ENCODE measurements at places on chromosomes 1 and 21.

DNA sequence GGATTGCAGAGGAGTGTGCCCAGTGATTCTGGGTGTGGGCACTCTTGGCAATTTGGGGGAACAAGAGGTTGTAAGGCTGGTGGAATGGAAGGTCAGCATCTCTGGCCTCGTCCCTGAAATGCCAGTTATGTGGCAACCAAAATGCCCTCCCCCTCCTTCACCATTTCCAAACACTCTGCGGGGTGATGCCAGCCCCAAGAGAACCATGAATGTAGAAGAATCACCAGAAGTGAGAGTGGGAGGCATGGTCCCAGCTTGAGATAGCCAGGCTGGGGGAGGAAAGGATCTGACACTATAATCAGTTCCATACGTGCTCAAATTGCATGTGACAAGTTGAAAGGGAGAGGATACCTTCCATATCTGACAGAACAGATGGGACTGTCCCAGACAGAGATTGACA lies 88.7 kb upstream of the EDN2 start:
- DNase-seq: no peak

- no peak for DNase-seq
Observed at GRCh38 chr1:110879758-110880606, 7.0 kb downstream of the CD53 start.

DNA sequence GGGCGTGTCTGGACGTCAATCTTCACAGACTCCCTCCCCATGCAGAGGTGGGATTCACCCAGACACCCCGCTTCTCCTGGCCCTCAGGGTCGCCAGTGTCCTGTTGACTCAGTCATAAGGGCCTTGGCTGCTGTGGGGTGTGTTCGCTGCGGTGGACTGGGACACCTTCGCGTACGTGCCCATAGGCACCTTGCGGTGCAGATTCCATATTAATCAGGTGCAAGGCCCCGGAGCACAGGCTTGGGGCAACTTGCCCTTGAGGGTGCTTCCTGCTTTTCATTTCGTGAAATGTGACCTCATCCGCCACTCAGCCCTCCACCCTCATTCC lies 398 bp upstream of the SLC30A10 start:
- DNase-seq: no peak

GRCh38 chr1:1889847-1890505 lies 911 bp downstream of the GNB1 start:
- peak; percentile 46 for DNase-seq

DNA sequence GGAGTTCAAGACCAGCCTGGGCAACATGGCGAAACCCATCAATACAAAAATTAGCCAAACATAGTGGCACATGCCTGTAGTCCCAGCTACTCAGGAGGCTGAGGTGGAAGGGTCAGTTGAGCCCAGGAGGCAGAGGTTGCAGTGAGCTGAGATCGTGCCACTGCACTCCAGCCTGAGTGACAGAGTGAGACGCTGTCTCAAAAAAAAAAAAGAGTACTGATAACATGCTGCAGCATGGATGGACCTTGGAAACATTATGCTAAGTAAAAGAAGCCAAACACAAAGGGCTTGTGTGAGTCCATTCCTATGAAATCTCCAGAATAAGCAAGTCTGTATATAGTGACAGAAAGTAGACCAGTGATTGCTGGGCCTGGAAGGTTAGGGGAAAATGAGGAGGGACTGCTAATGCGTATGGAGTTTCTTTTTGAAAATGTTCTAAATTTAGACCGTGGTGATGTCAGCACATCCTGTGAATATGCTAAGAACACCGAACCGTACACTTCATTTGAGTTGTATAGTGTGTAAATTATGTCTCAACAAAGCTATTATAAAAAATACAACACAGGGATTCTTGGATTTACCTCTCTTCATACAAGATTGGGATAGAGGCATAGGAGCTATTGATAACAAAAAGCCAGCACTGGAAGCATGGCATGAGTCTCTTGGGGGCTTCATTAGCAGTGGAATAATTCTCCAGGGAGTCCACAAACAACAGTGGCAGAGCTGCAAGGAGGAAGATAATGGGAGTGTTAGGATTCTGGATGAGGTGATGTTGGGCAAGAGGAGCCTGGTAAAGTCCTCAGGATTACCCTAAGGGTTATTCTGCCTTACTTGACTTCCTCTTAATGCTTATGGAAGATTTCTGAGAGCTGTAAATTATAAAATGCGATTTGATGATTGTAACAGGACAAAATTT lies 73.5 kb downstream of the TTC3 start:
- DNase-seq: no peak

DNA sequence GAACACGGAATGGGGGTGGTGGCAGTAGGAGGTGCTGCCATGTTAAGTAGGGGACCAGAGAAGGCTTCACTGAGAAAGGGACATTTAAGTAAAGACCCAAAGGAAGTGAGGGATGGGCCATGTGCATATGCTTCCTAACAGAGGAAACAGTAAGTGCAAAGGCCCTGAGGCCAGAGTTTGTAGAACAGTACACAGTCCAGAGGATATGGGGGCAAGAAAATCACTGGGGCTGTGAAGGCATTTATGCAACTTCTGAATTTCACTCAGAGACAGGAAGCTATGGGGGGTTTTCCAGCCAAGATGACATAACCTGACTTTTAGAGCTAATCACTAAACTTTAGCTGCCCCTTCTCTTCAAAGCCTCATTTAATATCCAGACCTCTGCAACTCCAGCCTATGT lies 202.5 kb upstream of the EDN2 start:
- no peak for DNase-seq

- no peak for DNase-seq
Observed at GRCh38 chr1:212650228-212650627, 41.7 kb downstream of the ATF3 start.

DNA sequence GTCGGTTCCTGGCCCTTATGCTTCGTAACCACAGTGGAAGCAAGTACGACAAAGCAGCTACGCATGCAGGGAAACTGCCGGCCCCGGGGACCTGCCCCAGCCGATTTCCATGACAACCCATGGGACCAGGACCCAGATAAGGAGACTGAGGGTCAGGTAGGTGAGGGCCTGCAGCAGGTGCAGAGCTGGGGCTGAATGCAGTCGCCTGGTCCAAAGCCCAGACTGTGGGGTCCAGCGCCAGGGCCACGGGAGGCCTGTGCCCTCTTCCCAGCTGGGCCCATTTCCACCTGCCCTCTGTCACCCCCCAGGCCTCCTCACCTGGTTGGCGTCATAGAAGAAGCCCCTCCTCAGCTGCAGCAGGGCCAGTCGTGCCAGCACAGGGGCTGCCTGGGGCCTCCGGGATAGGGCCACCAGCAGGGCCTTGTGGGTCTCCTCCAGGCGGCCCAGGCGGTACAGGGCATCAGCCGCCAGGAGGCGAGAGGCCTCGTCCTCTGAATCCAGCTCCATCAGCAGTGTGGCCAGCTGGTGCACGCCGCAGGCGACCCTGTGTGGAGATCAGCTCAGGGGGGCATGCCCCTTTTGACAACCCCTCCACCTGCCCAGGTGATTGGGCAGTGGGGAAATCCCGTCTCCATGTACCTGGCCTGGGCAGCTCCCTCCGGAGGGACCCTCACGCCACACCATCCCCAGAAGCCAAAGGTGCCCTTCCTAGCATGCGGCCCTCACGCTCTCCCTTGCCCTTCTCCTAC lies 14.2 kb downstream of the TTC34 start:
- no peak for DNase-seq

GRCh38 chr1:82318921-82319320 lies 518.2 kb downstream of the ADGRL2 start:
- DNase-seq: no peak

DNA sequence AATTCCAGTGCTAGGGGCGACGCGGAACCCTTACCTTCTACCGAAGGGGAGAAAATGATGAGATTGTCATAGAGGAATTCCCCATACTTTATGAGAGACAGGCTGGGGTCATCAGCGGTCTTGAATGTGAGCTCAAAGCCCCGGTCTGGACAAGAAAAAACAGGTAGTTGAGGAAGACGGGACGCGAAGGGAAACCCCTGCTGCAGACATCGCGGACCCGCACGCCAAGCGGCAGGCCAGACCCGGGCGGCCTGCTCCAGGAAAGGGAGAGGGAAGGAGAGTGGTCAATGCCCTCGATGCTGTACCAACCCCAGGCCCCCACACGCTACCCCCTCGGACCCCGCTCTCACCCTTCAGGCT lies 342 bp downstream of the DDOST start:
- DNase-seq: no peak

GRCh38 chr1:167904652-167905130 lies 9.2 kb downstream of the ADCY10 start:
- DNase-seq: peak; percentile 54

- no peak for DNase-seq
Observed at GRCh38 chr1:230715510-230715909, 1.6 kb upstream of the AGT start.

DNA sequence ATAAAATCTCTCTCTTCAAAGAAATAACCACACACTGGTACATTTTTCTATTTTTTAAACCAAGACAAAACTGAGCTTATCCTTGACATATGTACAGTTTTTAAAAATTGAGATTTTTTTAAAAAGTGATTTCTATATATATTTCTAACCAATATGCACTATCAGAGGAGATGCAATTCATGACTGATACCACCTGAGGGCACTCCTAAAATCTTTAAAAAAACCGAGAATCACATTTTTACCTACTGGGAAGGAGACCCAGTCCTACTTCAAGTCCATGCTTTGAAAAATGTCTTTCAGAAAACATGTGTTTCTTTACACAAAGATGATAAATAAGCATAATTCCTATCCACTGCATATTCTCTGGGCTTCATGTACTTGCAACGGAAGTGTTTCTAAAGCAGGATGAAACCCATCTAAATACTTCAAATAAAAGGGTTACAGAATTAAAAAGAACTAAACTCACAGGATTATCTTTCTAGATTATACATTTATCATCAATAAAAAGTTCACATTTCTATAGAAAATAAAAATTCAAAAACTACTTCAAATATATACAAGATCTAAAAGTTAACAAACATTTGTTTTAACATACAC lies 98.6 kb downstream of the ENAH start:
- DNase-seq: peak; percentile 65

- peak; percentile 51 for DNase-seq
Observed at GRCh38 chr1:41704196-41704595, 214.5 kb downstream of the HIVEP3 start.

- DNase-seq: no peak
Observed at GRCh38 chr1:200530623-200531261, 89.8 kb downstream of the KIF14 start.

GRCh38 chr1:203346060-203346768 lies 4.7 kb downstream of the FMOD start:
- DNase-seq: peak; percentile 15

DNA sequence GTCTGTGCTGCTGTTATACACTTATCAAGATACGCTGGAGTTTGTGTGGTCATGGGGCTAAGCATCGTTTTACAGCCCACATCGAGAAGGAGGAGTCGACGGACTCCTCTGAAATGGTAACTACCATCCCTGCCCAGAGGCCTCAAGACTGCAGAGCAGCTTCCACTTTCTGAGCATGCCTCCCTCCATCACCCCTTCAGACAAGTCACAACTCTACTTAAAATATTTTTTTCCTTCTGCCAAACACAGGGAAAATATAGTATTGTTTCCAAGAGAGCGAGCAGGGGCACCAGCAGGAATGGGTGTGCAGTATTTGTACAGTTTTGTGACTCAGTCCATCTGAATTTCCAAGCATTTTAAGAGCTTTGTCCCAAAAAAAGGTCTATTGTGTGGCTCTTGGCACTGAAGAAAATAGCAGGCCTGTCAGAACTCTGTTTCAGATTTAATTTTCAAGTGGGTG lies 14.1 kb downstream of the EVA1C start:
- DNase-seq: peak; percentile 6

DNA sequence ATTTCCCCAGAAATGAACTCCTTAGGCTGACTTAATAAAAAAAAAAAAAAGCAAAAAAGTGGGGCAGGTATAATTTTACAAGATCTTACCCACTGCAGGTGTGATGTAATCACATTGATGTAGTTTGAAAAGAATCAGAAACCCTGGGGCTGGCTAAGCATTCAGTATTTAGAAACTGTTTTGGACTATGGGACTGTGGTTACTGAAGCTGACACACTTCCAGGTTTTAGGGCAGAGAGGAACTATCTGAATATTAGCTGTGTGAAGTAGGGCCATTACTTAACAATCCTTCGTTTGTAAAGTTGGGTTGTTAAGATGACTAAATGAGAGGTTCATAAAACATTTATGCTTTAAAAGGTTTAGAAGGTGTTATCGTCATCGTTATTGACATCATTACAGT lies 165.3 kb downstream of the FASLG start:
- DNase-seq: no peak

GRCh38 chr1:118360817-118361216 lies 175.8 kb upstream of the SPAG17 start:
- DNase-seq: no peak

- no peak for DNase-seq
Observed at GRCh38 chr1:60133848-60134247, 60.3 kb upstream of the C1orf87 start.

GRCh38 chr1:85289207-85289847 lies 12.9 kb upstream of the BCL10 start:
- DNase-seq: no peak

DNA sequence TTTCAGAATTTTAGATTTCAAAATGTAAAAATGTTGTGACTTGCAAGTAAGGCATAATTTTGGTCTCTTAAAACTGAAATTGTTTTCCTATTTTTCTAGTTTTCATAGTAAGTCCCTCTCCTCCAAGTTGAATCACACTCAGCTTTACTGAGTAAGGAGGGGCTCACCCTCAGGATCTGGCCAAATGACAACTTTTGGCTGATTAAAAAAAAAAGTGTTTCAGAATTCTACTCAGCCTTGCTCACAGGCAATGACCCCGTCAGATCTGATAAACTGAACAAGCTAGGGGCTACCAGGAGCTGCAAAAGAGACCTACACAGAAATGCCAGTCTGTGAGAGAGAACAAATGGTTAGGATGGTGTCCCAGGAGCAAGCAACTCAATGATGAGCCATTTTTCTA lies 159.8 kb downstream of the PBX1 start:
- no peak for DNase-seq

Data from tongue (tissue), 3 donors.